ENCODE measurements at places on chromosomes 6 and 20. TPM values are rescaled to one million over a fixed set of nuclear protein-coding genes. Genes with fewer than 3 reads are reported as not detected.

FAM184A gene
- 10.4 TPM for total RNA-seq

C6orf15 gene
- not detected for total RNA-seq

ELOVL2 gene
- 0.52 TPM for total RNA-seq

EEF1E1 gene
- total RNA-seq = 7.8 TPM

NR2E1 gene
- total RNA-seq = not detected

FAM209A gene
- total RNA-seq = not detected

SLC22A16 gene
- total RNA-seq = 1.0 TPM

PGC gene
- 0.52 TPM for total RNA-seq
